Chondrocyte (in vitro differentiated cells): ENCODE measurements at places on chromosomes 2 and 18. TPM values are rescaled to one million over a fixed set of nuclear protein-coding genes. Genes with fewer than 3 reads are reported as not detected.

DNA sequence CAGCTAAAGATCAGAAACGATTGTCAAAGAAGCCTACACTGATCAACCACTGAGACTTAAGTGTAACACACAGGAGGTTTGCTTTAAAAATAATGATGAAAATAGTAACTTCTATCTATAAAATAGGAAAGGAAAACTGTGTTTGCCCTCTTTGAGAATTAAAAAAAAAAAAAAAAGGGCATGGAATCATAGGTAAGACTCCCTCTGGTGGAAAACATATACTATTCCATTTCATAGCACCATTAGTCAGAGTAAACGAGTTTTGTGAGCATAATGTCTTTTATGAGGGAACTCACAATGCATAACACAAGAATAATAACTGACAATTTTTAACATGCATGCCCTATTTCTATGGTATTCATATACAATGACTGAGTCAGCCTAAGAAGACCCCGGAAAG, 36.3 kb downstream of the SLC35F5 start:
- DNase-seq: no peak

GRCh38 chr2:37274359-37274965, 43.0 kb downstream of the NDUFAF7 start:
- no peak for DNase-seq

RPRM gene
- total RNA-seq: not detected in 3 replicates

CYRIA gene
- 2.0 to 2.1 TPM in 2 of 3 replicates, not detected in the other for total RNA-seq

- DNase-seq: no peak
Measured at GRCh38 chr2:149355716-149356422, 25.5 kb downstream of the LYPD6 start.

DNA sequence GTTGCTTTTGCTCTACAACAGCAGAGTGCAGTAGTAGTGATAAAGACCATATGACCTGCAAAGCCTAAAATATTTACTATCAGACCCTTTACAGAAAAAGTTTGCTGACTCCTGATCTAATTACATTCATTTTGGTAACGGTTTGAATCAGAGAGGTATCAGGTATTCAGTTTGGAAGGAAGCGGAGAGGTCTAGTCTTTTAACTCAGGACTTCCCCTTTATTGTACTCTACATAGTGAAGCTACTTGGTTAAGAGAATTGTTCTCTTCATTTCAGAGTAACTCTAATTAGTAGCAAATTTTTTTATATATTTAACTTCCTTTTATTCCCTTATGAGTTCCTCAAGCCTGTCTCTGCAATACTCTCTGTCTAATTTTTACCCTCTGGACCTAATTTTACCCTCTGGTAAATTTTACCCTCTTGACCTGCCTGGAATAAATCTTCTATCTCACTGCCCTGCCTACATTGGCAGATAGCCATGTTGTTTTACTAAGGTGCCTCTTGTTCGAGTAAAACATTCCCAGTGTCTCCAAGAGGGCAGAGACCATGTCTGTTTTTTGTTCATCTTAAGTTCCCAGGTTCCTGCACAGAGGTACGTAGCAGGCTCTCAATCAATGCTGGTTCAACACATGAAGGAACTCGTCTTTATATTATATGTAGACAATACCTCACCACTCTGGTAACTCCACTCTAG, 170.6 kb downstream of the DNAH6 start:
- no peak for DNase-seq
